ENCODE measurements at places on chromosomes 3 and 15.

GRCh38 chr15:65048241-65048640 is 3.1 kb downstream of the SLC51B start:
- no peak for DNase-seq

DNA sequence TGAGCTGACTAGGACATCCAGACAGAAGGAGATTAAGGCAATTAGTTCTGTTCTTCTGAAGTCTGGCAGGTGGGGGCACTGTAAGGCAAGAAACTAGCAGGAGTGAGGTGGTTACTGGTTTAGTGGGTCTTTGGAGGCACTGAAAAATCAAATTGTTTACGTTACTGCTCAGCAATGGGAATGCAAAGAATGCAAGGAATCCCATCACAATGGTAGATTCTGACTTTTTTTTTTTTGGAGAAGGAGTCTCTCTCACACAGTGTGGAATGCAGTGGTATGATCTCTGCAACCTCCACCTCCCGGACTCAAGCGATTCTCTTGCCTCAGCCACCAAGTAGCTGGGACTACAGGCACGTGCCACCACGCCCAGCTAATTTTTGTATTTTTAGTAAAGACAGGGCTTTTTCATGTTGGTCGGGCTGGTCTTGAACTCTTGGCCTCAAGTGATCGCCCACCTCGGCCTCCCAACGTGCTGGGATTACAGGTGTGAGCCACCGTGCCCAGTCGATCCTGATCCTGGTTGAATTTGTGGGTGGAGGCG is 16.4 kb downstream of the FAM107A start:
- peak; percentile 78 for DNase-seq

- DNase-seq: no peak
These were observed 190.6 kb downstream of the SHQ1 start for GRCh38 chr3:72657666-72658065.

DNA sequence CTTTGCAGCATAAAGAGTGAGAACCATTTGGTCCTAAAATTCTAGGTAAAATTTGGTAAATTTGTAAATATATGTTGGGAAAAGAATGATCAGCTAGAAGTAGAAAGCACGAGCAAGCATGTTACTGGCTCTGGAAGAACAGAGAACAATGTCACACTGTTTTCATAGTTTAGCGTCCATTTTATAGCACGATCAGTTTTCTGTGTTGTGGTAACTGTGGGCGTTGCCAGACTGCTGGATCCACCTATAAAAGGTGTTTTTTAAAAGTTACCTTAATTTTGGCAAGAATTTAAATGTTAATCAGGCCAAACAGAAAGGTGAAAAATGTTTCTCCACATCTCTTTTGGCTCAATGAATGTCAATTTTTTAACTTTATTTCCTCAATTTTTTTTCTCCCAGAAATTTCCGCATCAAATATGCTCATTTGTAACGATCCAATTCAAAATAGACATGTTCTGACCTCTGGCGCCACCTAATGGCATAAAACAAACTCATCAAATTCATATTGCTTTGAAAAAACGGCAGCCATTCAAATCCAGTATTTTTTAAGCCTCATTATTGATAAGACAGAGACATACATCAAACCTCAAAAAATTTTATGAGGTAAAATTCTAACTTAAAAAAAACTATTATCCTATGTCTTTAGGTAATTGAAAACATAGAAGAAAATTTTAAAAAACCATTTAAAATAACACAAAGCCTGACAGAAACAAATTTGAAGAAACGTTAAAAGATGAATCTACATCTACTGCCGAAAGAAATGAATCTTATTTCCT is 5.5 kb upstream of the GP5 start:
- DNase-seq: no peak

GRCh38 chr3:180250172-180250571 is 213.4 kb upstream of the PEX5L start:
- DNase-seq: no peak

- DNase-seq: peak; percentile 87
These were observed 109.6 kb upstream of the TMCO5A start for GRCh38 chr15:37824717-37825382.

DNA sequence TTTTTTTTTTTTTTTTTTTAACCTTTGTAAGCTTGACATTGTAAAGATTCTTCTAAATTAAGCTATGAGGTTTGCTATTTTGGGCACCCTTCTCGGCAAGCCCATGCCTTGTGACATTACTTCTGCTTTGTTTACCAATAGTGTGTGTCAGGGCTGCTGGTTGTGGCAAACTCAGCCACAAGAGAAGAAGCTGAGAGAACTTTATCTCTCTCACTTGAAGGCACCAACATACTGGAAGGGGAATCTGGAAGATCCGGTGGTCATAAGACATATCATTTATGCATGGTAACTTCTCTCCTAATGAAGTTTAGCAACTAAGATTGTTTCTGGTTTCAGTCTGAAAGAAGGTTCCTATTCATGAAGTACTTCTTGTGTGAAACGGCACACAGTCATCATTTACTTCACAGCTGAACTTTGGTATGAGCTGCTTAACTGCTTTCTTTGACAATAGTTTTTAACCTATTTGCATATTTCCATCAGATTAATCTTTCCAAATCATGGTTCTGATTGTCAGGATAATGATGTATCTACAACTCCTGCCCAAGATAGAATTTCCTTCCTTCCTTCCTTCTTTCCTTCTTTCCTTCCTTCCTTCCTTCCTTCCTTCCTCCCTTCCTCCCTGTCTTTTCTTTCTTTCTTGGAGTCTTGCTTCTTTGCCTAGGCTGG is 189.3 kb downstream of the NFKBIZ start:
- DNase-seq: no peak

DNA sequence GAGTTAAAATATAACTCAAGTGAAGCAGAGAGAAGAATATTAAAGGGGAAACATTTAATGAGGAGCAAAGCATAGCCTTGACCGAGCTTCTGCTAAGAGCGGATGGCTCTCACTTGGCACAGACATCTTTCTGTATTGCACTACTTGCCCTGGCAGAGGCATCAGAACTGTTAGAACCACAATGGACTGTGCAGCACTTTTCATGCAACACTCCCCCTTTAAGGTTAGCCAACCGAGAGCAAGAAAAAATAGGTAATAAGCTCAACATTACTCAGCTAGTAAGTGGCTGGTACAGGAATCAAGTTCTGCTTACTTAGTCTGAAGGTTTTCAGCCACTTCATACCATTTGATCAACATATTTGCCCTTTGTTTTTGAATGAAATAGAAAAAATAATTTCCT is 33.7 kb downstream of the CRTC3 start:
- DNase-seq: no peak

DNA sequence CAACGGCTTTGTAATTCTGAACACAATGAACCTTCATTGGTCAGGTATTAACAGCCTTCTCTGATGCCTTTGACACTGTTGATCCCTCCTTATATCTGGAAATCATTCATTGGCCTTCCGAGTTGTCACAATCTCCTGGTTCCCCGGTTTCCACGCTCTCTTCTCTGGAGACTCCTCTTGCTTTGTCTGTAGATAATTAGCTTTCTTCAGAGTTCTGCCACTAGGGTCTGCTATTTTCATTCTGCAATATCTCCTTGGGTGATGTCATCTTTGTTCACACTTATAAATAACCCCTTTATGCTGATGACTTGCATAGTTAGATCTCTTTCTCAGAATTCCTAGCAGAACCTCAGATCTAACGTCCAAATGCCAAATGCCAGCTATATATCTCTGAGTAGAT is 583.8 kb upstream of the ZNF717 start:
- DNase-seq: peak; percentile 13

- no peak for DNase-seq
These were observed 408.4 kb downstream of the NAALADL2 start for GRCh38 chr3:175267561-175267960.

DNA sequence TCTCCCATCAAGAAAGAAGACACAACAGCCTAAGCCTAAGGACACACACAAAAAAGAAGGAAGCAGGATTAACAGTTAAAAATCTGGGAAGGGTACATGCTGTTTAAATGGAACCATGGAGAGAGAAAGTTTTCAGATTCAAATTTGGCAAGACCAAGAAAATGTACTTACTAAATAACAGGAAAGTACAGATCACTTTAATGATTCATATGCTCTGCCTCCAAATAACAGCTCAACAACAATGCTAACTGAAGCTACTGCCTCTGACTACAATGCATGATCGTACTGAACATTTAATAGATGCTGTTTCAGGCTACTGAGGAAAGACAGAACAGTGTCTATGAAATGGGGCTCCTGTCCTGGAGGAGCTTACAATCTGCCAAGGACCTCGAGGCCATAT is 8.4 kb upstream of the NMB start:
- DNase-seq: no peak

DNA sequence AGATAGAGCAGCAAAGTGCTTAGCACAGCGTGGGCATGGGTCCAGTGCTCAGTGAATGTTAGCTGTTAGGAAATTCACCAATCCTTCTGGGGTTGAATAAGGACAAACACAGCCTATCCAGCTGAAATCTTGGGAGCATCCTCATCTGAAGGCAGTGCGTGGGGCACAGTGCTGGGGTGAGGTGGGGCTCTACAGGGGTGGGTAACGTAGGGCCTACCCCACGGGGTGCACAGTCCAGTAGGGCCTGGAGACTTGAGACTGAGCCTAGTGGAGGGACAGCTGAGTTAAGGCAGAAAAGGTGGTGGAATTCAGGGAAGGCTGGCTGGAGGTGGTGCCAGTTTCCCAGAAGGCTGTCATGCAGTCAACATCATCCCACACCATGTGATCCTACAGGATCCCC is 73.0 kb downstream of the ISG20 start:
- no peak for DNase-seq

DNA sequence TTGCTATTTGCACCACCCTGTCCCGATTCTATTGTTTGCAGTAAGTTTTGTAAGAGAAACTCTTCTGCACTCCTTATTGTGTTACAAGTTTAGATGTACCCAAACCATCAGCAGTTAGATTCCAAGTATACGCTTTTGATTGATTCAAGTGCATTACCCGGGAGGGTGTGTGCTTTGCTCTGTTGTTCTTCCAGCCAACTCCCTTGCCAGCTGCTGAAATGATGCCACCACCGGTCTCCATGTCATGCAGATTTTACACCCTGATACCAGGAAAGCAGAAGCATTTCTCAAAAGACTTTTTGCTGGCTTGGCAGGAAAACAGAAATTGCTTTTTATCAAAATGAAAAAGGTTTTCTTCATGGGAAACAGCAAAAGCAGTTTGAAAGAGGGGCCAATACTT is 1006.6 kb upstream of the CFAP20DC start:
- DNase-seq: no peak

DNA sequence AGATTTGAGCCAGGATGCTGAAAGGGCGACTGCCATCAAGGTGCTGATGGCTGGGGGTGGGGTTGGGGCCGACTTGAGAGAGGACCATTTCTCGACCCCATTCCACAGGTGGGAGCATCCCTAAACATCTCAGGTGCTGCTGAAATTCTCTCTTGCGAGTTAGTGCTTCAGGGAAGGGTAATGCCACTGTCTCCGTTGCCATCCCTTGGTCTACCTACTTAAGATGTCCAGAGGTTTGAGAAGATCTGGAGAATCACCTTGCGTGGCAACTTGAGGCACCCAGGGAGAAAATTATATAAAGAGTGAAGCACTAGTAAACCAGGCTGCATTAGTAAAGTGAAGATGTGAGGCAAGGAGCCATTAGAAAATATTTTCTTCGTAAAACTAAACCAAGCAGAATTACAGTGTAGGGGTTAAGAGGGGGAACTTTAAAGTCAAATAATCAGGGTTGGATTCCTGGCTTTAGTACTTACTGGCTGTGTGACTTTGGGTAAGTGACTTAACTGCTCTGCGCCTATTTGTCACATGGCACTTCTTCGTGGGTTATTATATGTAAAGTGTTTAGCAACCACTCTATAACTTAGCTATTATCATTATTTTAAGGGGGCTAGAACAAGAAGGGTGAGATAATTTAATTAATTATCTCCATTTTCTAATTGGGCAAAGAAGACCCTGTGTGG is 662 bp upstream of the RFTN1 start:
- no peak for DNase-seq

DNA sequence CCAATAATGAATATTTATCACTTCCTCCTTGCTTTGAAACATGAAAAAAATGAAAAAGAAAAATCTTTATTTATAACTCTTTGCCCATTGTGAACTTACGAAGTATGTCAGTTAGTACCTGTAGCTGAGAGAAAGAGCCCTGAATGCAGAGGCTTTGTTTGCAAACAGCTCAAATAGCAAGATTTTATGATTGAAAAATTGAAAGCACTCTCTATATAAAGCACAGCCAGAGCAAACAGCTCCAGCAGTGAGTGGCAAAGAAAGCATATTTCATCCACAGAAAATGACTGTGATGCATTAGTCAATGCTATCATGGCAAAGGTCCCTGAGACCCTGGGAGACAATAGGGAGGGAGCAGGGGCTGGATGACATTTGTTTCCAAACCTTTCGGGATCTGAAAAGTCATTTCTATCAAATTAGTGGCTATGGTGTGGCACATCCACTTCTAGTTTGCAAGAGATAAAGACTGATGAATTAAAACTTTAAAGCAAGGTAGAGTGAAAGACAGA is 576.1 kb downstream of the OTOL1 start:
- DNase-seq: no peak

DNA sequence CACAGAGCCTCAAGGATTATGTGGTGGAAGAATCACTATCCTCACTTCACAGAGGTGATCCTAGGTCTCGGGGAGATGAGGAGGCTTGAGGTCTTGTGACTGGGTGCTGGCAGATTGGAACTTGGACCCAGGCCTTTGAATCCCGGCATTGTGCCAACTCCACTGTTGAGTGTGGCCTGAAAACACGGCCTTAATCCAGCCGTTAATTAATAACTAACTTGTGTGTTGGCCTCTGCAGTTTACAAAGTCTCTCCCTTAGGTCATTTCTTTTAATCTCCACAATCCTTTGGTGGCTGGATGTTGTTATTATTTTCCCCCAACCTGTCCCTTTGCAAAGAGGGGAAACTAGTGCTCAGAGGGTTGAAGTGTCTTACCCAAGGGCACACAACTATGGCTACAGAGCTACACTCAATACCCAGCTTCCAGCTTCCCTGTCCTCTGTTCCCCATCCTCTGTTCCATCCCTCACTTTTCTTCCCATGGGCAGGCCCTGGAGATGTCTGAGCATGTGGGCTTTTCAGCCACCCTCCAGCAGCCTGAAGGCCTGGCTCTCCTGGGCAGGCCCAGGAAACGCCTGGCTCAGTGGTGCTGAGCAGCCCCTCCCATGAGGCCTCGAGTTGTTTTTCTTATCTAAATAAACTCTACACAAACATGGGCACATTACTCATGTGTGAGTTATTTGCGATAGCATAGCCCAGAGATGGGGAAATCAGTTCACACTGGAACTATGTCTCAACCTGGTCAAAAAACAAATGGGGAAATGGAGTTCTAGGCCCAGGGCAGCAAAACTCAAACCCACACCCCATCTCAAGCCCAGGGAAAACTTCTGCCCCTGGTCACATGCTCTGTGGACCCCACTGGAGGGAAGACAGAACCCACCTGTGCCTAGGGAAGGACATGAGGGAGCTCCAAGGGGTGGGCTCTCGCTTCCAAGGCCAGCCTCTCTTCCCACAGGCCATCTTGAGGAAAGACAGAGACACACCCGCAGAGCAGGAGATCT is 16.8 kb upstream of the SMAD3 start:
- DNase-seq: peak; percentile 79

All from skeletal muscle cell (primary cell).